ENCODE measurements at places on chromosomes 11 and 22. TPM values are rescaled to one million over a fixed set of nuclear protein-coding genes. Genes with fewer than 3 reads are reported as not detected.

C11orf21 gene
- total RNA-seq = not detected

PRDM10 gene
- 6.3 TPM for total RNA-seq

GRCh38 chr11:14975252-14975587, 3.1 kb upstream of the CALCA start:
- DNase-seq = no peak

GRCh38 chr11:122923302-122923701, 40.7 kb downstream of the JHY start:
- DNase-seq = no peak

DNA sequence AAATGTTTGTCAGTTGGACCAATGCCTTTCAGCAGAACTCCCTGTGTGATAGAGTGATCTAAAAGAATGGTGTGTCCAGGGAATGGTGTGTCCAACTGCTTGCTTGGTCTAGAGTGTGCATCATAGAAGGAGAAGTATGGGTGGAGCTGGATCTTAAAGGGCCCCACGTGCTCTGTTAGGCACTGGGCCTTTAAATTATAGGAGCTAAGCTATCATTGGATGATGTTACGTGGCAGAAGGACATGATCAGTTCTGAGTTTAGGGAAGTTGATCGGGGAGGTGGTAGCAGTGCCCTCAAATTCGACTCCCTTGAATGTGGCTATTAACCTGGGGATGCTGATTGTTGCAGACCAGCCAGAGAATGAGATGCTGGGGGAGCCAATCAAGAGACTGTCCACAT, 16.4 kb downstream of the STX3 start:
- DNase-seq = no peak

- DNase-seq = no peak
Observed at GRCh38 chr11:71936825-71937224, 8.0 kb downstream of the RNF121 start.

SLC16A8 gene
- not detected for total RNA-seq

DNA sequence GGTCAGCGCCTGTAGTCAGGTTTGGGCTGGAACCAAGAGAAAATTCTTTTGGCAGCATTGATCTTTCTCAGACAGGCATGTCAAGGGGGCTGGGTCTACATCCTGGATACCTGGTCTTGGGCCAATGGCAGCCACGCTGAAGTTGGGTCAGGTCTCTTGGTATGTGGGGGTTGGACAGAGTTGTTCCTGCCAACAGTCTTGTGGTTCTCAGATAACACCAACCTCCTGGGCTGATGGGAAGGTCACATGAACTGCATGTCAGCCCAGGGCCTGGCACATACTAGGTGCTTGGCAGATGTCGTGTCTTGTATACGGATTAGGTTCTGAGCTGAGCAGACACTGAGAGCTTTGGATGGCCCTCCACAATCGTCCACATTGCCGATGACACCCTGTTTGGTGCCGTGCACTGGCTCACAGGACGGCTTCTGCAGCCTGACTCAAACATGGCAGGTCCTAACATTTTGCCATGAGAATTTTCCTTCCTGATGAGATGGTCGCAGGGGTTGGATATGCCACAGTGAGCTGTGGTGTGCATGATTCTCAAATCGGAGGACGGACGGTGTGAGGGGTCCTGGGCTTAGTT, 42.0 kb downstream of the FBLN1 start:
- DNase-seq = peak; percentile 43

DNA sequence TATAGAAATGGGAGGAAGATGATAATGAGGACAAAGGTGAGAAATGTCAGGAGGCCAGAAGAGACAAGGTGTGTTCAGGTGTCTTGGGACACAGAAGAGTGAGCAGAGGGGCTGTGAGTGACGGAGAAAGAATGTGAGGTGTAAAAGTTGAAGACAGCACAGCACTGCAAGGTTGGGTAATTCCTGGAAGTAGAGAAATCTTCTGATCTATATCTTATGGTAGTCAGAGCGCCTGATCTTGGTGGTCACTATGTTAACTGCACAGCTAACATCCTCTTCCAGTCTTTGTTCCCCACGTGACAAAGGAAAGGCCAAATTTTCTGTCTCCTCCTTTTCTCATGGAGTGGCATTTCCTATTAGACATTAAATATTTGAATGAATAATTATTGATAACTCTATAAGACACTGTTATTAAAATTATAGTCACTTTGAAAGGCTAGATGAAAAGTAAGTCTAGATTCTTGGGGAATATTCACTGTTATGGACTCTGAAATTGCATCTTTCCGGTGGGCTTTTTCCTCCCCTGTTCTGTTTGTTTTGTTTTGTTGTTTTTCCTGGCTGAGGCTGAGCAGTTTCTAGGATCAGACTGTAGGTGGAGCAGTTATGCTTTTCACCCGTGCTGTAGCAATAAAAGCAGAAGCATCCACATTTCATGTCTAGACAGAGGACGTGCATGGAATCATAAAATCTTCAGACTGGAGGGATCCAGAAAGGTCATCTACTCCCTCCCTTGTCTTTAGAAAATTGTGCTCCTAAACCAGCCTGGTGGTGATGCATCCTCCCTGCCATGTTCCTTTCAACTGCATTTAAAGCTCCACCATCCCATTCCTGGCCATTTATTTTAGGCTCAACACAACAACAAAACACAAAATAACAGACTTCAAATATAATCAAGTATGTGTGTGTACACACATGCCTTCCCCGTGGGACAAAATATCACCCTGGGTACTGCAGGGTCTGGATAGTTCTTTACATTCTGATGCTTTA, 26.6 kb downstream of the SC5D start:
- peak; percentile 50 for DNase-seq

GRCh38 chr11:15349413-15349812, 234.7 kb downstream of the INSC start:
- DNase-seq = no peak

GRCh38 chr11:92504004-92504403, 279.4 kb downstream of the FAT3 start:
- no peak for DNase-seq

XKR3 gene
- 0.44 TPM for total RNA-seq

PHF5A gene
- total RNA-seq = 69.0 TPM

GRCh38 chr11:22920939-22921565, 60.8 kb upstream of the CCDC179 start:
- peak; percentile 66 for DNase-seq

FUT4 gene
- total RNA-seq = 2.2 TPM

GRCh38 chr22:46639843-46640242, 19.7 kb downstream of the GRAMD4 start:
- no peak for DNase-seq

All from M059J (cell line).